ENCODE measurements at places on chromosomes 5 and 9.
A peak's percentile ranks its signal among the peaks of the same experiment; 100 is the strongest.

GRCh38 chr5:39284552-39284951, 65.2 kb upstream of the FYB1 start:
- no peak for DNase-seq

GRCh38 chr5:82425591-82425990, 147.4 kb upstream of the RPS23 start:
- DNase-seq: no peak

- DNase-seq: peak; percentile 79
Observed at GRCh38 chr9:131395157-131396098, 1.5 kb downstream of the PRRC2B start.

GRCh38 chr5:107670087-107670931, 428 bp downstream of the EFNA5 start:
- DNase-seq: peak; percentile 37

GRCh38 chr5:175851727-175852126, 19.7 kb upstream of the CPLX2 start:
- DNase-seq: no peak

DNA sequence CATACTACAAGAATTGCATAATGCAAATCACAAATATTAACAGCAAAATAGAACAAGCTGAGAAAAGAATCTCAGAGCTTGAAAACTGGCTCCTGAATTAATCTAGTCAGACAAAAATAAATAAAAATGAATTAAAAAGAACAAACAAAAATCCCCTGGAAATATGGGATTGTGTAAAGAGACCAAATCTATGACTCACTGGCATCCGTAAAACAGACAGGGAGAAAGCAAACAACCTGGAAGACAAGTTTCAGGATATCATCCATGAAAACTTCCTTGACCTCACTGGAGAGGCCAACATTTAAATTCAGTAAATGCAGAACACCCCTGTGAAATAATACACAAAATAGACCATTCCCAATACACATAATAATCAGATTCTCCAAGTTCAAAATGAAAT, 229.3 kb upstream of the CTNND2 start:
- DNase-seq: no peak

- DNase-seq: no peak
Observed at GRCh38 chr9:79015951-79016350, 555.8 kb upstream of the TLE4 start.

GRCh38 chr9:136121801-136122200, 3.1 kb upstream of the TMEM250 start:
- DNase-seq: no peak

GRCh38 chr5:58912116-58912515, 329.2 kb downstream of the RAB3C start:
- no peak for DNase-seq

GRCh38 chr9:121234832-121235161, 33.1 kb upstream of the RAB14 start:
- no peak for DNase-seq

- no peak for DNase-seq
Observed at GRCh38 chr9:89213396-89213880, 34.8 kb upstream of the SHC3 start.

- no peak for DNase-seq
Observed at GRCh38 chr5:74408150-74409043, 232.1 kb downstream of the ENC1 start.

- DNase-seq: no peak
Observed at GRCh38 chr5:130693509-130693908, 471.5 kb downstream of the HINT1 start.

- no peak for DNase-seq
Observed at GRCh38 chr5:73960426-73960825, 334.4 kb downstream of the ARHGEF28 start.

DNA sequence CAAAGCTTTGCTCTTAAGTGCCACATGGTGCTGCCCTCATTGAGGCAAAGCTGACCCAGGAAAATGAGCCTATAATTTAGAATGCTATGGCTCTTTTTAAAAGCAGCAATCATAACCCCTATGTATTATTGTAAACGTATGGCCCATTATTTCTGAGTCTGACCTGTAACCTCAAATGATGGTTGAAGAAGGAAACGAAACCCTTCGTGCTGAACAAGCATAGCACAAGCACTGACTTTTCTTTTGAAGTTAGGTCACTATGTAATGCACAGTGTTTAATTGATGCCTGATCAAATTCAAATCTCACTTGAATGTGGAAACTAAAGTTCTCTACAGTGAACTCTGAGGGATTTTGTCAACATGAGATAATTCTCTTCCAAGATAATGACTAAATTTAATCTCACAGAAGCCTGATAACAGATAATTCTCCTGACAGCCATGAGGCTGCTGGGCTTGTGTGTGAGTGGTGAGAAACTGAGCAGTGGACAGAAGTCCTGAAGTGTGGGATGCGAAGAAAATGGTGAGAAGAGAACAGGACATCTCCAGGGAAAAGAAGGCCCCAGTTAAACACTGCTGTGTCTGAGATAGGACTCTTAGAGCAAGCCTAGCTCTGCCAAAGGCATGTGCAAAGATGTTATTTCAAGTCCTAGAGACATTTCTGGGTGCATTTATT, 226.9 kb downstream of the MAN2A1 start:
- no peak for DNase-seq

DNA sequence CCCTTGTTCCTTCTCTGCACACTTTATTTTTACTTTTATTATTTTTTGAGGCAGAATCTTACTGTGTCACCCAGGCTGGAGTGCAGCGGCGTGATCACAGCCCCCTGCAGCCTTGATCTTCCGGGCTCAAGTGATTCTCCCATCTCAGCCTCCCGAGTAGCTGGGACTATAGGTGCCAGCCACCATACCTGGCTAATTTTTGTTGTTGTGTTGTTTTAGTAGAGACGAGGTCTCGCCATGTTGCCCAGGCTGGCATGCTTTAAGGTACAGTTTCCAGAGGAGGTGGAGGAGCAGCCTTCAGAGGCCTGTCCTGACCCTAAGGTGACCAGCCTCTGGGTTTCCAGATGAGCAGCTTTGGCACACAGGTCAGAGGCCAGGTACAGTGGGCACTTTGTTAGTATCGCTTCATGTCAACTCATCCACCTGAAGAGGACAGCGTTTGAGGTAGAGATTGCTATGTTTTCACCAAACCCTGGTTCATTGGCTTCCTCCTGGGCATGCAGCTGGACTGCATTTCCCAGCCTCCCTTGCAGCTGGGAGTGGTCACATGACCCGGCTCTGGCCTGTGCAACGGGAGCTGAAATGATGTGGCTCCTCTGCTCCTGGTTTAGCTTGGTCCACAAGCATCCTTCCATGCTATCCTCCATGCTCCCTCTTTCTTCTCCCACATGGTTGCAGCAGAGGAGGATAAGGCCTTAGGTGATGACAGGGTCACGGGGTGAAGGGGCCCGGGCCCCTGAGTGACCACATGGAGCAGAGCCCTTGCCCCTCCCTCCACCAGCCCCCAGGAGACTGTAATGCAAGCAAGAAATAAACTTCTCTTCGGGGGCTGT, 139.3 kb upstream of the IER5L start:
- DNase-seq: peak; percentile 40

- DNase-seq: no peak
Observed at GRCh38 chr5:122219436-122220166, 90.3 kb downstream of the ZNF474 start.

DNA sequence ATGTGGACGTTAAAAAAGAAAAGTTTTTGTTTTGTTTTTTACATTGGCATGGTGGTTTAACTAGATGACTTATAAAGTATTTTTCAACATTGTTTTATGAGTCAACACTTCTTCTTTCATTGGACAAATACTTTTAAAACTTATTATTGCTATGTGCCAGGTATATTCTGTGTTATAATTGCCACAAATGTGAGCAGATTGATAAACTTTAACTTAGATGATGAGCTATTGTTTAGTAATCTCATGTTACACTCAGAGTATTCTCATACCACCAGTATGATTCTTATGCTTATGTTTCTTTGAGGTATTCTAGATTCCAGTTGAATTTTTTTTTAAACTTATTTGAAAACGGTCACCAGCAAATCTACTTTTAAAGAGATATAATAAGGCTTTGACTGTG, 60.3 kb downstream of the RASA1 start:
- DNase-seq: no peak

- no peak for DNase-seq
Observed at GRCh38 chr9:137396634-137397367, 26.2 kb downstream of the EXD3 start.

DNA sequence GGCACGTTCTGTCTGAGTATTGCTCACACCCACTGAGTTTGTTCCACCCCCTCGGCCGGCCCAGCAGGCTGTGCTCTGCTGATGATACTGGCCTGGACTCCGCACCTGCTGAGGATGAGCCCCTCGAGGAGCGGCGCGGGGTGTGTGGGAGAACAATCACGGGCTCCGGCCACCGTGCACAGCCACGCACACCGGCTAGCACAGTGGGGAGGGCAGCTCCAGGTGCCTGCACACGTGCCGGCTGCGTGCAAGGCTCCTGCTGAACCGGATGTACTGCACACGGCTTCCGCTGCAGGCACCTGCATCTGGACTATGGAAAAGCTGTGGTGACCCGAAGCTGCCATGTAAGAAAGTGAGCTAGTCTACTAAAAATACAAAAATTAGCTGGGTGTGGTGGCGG, 485.2 kb upstream of the CDH9 start:
- DNase-seq: no peak

DNA sequence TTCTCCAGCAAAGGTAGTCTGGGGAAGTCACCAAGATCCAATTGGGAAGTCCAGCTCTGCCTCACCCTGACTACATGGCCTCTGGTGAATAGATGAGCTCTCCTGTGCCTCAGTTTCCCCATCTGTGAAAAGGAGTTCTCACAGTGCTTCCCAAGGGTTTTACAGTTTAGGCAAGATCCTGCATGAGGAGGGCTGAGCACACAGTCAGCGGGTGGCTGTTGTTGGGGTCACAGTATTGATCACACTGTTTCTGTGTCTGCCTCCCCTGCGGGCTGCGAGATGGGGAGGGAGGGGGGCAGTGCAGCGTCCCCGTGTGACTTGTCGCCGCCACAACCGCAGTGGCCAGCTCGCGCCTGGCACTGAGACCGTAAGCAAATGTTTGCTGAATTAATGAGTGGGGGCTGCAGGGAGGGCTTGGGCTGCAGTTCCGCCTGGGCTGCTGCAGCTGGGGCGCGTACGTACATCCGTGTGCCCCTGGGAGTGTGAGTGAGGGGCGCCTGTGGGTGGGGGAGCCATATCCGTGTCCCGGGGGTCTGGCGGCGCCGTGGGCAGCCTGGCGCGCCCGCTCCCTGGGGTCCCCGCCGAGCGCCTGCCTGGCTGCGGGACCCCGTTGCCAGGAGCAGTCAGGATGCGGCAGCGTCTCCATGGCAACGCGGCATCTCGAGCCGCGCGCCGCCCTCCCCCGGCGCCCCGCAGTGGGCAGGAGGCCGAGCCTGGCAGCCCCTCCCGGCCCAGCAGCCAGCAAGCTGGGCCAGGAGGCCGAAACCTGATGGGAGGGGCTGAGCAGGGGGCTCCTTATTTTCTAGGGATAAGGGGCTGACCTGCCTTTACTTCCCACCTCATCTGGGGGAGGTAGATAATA, 31.4 kb upstream of the PSD2 start:
- no peak for DNase-seq

DNA sequence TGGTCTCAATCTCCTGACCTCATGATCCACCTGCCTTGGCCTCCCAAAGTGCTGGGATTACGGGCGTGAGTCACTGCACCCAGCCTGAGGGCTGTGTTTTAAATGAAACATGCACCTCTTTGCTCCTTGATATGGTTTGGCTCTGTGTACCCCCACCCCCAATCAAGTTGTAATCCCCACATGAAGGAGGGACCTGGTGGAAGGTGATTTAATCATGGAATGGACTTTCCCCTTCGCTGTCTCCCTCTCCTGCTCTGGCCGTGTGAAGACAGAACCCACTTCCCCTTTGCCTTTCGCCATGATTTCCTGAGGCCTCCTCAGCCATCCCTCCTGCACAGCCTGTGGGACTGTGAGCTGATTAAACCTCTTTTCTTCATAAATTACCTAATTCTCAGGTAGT, 12.5 kb upstream of the NOTCH1 start:
- DNase-seq: no peak

- DNase-seq: no peak
Observed at GRCh38 chr9:115604831-115605483, 487.0 kb upstream of the TNC start.

DNA sequence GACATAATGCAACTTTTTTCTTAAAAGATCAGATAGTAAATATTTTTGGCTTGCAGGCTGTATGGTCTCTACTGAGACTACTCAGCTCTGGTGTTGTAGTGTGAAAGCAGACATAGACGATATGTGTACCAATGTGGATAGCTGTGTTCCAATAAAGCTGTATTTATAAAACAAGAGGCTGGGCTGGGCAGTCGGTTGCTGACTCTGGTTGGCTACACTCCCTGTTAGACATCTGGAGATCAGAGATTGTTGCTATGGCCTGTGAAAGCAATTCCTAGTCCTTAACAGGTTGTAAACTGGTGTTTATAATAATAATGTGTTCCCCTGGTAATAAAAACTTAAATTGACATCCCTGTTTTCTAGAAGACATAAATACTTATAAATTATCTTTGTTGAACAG, 24.4 kb upstream of the SCAMP1 start:
- DNase-seq: no peak

- DNase-seq: no peak
Observed at GRCh38 chr5:129670957-129671500, 76.9 kb upstream of the MINAR2 start.

- no peak for DNase-seq
Observed at GRCh38 chr5:55370291-55370925, 62.6 kb downstream of the MTREX start.

GRCh38 chr5:143224672-143225071, 178.8 kb downstream of the NR3C1 start:
- DNase-seq: no peak

- peak; percentile 61 for DNase-seq
Observed at GRCh38 chr9:130433168-130433946, 11.4 kb upstream of the ASS1 start.

GRCh38 chr5:79849486-79850315, 141.4 kb downstream of the MTX3 start:
- DNase-seq: no peak

- DNase-seq: no peak
Observed at GRCh38 chr5:149782895-149783586, 52.9 kb downstream of the PPARGC1B start.

DNA sequence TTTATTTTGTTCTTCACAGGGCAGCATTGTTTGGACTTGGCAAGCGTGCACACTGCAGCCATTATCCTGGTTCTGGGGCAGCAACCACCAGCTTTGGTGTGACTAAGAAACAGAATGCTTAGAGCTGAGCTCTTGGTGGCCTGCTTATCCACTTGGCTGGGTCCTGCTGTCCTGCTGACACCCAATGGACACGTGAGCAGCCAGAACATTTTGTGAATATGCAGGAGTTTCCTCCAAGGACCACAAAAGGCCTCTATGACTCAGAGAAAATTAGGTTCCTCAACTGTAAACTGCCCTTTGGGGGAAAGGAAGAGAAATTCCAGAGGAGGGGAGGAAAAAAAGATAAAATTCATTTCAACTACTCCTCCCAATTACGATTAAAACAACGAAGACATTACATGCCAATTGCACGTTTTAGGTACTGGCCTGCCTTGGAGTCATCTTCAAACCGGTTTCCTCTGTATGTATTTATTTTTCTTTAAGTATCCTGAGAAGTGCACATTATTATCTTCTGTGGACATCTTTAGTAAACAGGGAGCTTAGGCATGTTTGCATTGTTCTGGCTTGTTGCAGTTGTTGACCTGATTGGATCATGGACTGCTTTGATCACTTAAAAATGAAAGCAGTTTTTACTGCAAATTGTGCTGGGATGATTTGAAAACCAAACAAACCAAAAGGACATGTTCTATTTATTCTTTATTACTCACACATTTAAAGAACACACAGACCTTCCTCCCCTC, 82.3 kb upstream of the TLE4 start:
- DNase-seq: no peak

- DNase-seq: no peak
Observed at GRCh38 chr9:8078641-8079140, 279.1 kb upstream of the DMAC1 start.

All from thyroid gland (tissue), 4 donors.